Regular cardiac myocyte (primary cell): ENCODE measurements at places on chromosomes 12 and 14. TPM values are rescaled to one million over a fixed set of nuclear protein-coding genes. Genes with fewer than 3 reads are reported as not detected.

RGS6 gene
- 0.28 TPM in 1 of 2 replicates, not detected in the other for total RNA-seq

RASSF9 gene
- total RNA-seq: 0.77 and 0.85 TPM in 2 replicates

DTX1 gene
- total RNA-seq: under 0.01 and 0.28 TPM in 2 replicates

TMEM233 gene
- 0.56 and 1.9 TPM in 2 replicates for total RNA-seq

MUCL1 gene
- total RNA-seq: not detected in 2 replicates

OTX2 gene
- not detected in 2 replicates for total RNA-seq

ZC2HC1C gene
- 0.85 and 0.96 TPM in 2 replicates for total RNA-seq
